ENCODE measurements at places on chromosomes 3 and 15. TPM values are rescaled to one million over a fixed set of nuclear protein-coding genes. Genes with fewer than 3 reads are reported as not detected.

RAB6B gene
- total RNA-seq, result 1.0 TPM

OXTR gene
- total RNA-seq, result 3.8 TPM

EFCC1 gene
- 0.19 TPM for total RNA-seq

PRSS50 gene
- total RNA-seq, result not detected

GPR149 gene
- total RNA-seq, result not detected

FMN1 gene
- 4.3 TPM for total RNA-seq

ZIC1 gene
- total RNA-seq, result not detected

SLC28A2 gene
- total RNA-seq, result not detected

CCDC54 gene
- not detected for total RNA-seq

CYP8B1 gene
- total RNA-seq, result not detected

SOX14 gene
- total RNA-seq, result not detected

CLDND1 gene
- total RNA-seq, result 80.0 TPM

P2RY1 gene
- 34.1 TPM for total RNA-seq

DUOX1 gene
- total RNA-seq, result 87.5 TPM

NCK1 gene
- total RNA-seq, result 66.1 TPM

PTH1R gene
- 1.9 TPM for total RNA-seq

TFDP2 gene
- total RNA-seq, result 22.9 TPM

ETV5 gene
- 5.7 TPM for total RNA-seq

HEMK1 gene
- 5.0 TPM for total RNA-seq

PPARG gene
- 11.6 TPM for total RNA-seq

C3orf33 gene
- 0.44 TPM for total RNA-seq

KCNMB2 gene
- total RNA-seq, result not detected

UACA gene
- total RNA-seq, result 55.3 TPM

ATOSA gene
- 45.4 TPM for total RNA-seq

OSBPL10 gene
- total RNA-seq, result 13.8 TPM

P2RY13 gene
- total RNA-seq, result 1.2 TPM

C3orf80 gene
- total RNA-seq, result 3.0 TPM

PAK6 gene
- total RNA-seq, result 38.7 TPM

CYFIP1 gene
- 92.5 TPM for total RNA-seq

TUSC2 gene
- total RNA-seq, result 24.2 TPM

UNC13C gene
- not detected for total RNA-seq

SPSB4 gene
- total RNA-seq, result not detected
